Activated CD4-positive, alpha-beta T cell treated with anti-CD3 and anti-CD28 coated beads, Interleukin-2, amount 10 ng/mL, durations not matched to agents 24 days and 14 days (primary cell): ENCODE measurements at places on chromosomes 13 and 19. TPM values are rescaled to one million over a fixed set of nuclear protein-coding genes. Genes with fewer than 3 reads are reported as not detected.

- DNase-seq, result no peak
Observed at GRCh38 chr19:1455002-1455335, 5.0 kb downstream of the APC2 start.

- peak; percentile 68 for DNase-seq
Observed at GRCh38 chr19:44003461-44004009, 778 bp downstream of the ZNF230 start.

DNA sequence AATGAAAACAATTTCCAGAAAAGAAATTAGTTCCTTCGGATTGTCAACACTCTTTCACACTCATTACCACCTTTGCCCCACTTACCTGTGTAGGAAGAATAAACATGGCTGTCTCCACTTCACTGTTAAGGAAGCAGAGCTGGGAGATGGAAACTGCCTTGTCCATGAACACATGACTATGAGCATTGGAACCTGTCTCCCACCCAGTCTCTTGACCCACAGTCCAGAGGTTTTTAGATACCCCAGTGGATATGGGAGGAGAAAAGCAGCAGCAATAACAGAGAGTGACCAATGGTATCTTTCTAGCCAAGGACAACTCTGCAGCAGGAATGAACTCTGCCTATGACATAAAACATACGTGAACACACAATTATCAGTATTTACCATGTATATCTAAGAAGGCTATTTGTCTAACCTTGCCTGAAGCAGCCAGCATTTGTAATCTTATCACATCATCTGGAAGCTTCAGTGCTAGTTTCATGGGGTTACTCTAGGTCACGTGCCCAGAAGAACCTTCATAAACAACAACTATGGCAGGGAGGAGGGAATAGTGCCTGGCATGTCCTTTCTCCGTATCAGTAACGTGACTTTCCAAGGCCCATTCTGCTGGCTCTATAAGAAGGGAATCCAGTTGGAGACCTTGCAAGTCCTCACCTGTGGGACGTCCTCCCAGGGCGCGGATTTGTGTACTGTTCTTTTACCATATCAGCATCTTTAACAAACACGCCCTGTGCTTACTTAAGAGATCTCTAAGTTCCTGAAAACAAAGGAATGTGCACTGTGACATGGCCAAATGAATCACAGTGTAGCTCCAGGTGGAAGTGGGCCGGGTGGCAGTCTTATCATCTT lies 221.8 kb upstream of the UBL3 start:
- no peak for DNase-seq

DNA sequence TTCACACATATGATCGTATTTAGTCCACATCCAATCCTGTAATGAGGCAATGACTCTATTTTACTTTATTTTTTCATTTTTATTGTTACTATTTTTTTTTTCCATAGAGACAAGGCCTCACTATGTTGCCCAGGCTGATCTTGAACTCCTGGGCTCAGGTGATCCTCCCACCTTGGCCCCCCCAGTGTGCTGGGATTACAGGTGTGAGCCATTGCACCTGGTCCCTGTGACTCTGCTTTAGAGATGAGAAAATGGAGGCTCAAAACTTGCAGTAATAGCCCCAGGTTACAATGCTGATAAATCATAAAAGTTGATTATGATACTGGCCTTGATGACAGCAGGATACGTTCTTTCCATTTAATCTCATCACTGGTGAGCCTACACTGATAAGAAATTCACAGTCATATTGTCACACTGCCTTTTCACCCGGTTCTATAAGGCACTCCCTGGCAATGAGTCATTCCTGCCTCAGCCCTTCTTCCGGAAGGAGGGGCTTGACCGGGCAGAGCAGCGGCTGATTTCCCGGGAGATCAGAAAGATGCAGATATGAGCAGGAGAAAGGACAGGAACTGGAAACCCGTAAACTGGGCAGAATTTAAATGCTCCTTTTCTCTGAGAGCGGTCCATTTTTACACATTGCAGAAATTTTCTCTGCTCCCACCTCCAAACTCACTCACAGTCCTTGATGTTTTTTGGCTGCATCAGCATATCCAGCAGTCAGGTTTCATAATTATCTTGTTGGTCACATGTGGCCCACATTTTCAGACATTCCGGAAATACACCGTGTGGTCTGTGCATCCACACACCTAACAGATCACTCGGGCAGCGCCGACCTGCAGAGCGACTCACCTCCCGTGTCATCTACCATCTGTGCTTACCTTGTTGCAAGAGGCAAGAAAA lies 616.4 kb downstream of the EFNB2 start:
- no peak for DNase-seq

GRCh38 chr13:109010912-109011311 lies 381.5 kb downstream of the MYO16 start:
- no peak for DNase-seq

DNA sequence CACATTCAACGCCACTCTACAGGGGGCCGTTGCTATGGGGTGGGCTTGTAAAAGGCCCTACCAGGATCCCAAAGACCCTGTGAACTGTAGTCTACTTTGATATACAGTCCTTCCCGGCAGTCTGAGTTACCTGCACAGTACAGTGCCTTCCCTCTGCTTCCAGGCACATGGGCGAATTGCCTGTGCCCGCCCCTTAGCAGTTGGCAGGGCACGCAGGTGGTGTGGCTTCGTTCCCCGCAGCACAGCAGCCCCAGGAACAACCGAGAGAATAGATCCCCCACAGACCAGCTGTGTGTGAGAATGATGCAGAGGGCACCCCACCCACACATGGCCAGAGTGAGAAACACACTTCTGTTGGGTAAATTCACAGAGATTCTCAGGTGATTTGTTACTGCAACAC lies 60.6 kb downstream of the MRPL57 start:
- no peak for DNase-seq

DNA sequence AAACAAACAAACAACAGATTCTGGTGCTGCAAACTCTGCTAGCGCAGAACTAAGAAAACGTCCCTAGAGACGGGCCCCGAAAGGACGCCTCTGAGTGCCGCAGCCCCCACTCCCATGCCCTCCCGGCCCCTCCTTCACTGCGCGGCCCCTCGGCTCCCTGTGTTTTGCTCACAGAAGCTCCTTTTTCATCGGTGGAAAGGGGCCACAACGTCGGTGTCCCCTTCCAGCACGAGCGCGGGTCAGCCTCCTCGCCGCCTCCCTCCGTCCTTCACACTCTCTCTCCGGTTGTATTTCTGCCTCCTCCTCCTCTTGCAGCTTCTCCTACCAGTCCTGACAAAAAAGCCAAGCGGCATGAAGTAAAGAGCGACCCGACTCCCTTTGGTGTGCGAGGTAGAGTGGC lies 14.8 kb upstream of the F7 start:
- DNase-seq, result no peak

DNA sequence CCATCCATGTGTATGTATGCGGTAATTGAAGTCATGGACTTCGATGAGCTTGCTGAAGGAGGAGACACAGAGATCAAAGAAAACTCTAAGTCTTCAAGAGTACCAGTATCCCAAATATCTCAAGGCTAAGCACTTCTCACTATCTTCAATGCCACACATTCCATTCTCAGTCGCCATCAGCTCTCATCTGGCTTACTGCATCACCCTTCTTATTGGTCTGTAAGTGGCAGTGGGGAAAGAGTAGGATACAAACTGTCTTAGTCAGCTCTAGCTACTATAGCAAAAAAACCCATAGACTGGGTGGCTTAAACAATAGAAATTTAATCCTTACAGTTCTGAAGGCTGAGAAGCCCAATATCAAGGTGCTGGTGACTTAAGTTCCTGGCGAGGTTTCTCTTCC lies 218.7 kb downstream of the POSTN start:
- no peak for DNase-seq

DNA sequence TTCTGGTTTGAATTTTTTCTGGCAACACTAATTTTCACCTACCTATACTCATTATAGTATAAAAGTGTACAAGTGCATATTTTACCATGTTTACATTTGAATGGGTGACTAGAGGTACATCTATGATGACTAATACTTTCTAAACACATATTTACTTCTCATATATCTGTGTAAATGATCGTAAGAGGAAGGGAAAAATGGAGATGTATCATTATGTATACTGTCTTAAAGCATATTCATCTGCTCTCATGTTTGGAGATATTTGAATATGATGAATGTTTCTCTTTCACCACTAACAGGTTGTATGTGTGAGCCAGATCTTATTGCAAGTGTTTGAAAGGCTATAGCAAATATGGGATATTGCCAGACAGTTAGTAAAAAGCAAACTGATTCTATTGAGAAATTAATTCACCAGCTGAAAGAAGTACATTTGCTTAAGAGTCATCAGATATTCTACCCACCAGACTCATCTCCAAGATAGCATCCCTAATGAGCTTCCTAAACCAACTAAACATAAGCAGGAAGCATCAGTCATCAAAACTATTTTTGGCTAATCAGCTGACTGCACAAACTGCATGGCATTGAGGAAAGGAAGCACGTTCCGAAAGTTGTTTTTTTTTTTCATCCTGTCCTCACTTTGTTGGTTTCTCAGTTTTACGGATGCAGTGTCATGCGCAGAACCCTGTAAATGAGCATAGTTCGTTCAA lies 738.2 kb downstream of the GPC5 start:
- no peak for DNase-seq

- DNase-seq, result no peak
Observed at GRCh38 chr19:30733826-30734550, 361.8 kb downstream of the ZNF536 start.

GRCh38 chr19:1171755-1172352 lies 2.2 kb downstream of the SBNO2 start:
- no peak for DNase-seq

- no peak for DNase-seq
Observed at GRCh38 chr13:112693831-112694497, 4.1 kb downstream of the ATP11A start.

DNA sequence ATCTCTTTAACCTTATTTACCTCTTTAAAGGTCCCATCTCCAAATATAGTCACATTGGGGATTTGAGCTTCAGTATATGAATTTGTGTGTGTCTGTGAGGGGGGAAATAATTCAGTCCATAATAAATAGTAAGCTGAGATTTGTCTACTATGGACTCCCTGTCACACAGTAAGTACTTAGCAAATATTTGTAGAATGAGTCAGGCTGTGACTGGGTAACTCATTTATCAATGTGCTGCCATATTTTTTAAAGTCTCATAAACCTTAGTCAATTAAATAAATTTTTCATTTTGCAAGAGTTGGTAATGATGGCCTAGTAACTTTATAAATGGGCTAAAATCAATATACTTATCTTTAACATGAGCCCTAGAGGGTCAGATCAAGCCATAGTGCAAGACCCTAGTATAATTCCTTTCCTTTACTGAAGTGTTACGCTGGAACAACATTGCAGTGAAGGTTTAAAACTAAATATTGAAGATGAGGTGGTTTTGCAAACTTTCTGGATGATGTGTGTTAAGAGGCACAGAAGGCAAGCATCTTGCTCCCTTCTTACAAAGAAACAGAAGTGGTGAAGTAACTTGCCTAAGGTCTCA lies 305.1 kb downstream of the KCNRG start:
- DNase-seq, result no peak

GRCh38 chr13:72074663-72075062 lies 207.7 kb upstream of the DACH1 start:
- DNase-seq, result no peak

DNA sequence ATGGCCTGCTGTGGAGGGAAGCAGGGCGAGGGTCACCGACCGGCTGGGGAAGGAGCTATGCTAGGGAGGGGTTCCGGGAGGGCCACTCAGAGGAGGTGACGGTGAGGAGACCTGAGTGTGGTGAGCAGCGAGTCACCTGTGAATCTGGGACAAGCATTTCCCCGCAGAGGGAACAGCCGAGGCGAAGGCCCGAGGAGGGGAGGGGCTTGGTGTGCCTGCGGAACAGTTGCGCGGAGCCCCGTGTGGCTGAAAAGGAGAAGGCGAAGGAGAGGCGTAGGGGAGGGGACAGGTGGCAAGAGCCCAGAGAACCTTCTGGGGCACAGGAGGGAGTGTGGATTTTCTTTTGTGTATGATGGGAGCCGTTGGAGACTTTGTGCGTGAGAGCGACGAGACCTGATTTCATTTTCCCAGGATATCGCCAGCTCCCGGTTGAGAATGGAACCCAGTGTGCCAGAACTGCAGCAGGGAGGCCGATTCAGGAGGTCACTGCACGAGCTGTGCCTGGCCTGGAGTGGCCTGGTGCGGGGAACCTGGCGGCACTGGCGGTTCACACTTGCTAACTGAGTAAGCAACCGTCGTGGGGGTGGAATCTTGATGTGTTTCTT lies 117.7 kb upstream of the ZNF507 start:
- DNase-seq, result peak; percentile 42

- no peak for DNase-seq
Observed at GRCh38 chr13:76890021-76890420, 3.8 kb upstream of the KCTD12 start.

DNA sequence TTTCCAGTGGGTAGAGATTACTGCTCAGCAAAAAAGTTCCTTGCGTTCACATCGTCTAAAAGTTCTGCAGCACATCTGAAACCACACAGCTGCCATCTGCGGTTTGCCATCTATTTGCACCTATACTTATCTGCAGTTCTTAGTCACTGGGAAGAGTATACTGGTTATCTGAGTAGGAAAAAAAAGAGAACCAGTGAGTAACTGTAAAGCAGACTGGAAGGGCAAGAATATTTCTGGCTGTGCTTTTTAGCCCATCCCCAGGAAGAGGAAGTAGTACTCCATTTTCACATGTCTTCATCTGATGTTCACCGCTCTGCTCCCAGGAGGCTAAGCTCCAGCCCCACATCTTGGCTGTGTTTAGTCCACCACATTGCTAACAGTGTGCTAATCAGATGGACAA lies 35.6 kb downstream of the EFNB2 start:
- no peak for DNase-seq

The LGALS4 gene
- 1.3 and 1.7 TPM in 2 replicates for total RNA-seq

The GAPDHS gene
- total RNA-seq, result not detected in 2 replicates

The S1PR5 gene
- not detected in 2 replicates for total RNA-seq

The OLFM4 gene
- total RNA-seq, result not detected in 2 replicates

The PTPRH gene
- not detected in 2 replicates for total RNA-seq

The CRB3 gene
- total RNA-seq, result 0.26 and 0.33 TPM in 2 replicates

The RAB3A gene
- 9.6 and 10.3 TPM in 2 replicates for total RNA-seq

The ERFL gene
- total RNA-seq, result 3.1 and 4.2 TPM in 2 replicates

The TEX29 gene
- total RNA-seq, result 0.50 and 0.51 TPM in 2 replicates
